ENCODE measurements at places on chromosomes 1 and 21.

DNA sequence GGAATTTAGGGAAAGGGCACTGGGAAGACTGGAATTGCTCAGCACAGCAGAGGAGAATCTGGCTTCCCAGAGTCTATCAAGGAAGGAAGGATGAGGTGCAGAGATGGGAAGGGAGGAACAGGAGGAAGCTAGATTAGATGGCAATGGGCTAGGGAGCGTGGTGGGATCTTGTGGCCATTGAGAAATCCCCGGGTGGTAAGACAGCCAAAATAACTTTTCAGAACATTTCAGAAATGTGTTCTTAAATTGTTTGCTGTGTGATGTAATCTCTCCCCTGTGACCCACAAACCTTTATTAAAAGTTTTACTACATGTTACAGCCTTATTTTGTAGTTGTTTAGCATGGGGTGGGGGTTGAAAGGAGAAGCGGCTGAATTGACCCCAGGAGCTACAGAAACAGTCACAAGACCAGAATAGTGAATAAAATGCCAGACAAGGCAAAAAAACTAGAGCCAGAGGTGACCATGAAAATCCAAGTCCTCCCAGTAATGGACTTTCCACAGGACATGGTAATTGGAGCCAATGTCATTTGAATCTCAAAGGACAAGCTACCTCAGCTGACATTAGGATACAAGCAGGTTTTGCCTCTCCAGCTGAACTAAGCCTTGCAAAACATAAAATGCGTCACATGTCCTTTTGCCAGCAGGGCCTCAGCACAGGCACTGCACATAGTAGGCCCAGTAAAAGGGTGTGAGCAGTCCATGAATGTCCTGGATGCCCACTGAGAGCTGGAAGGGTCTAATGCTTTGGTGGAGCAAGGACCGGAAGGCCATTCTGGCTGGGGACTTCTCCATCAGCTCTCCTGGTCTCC lies 980 bp upstream of the AHCYL1 start:
- no peak for DNase-seq

GRCh38 chr1:62901650-62902049 lies 117.7 kb downstream of the ATG4C start:
- no peak for DNase-seq

GRCh38 chr1:42034426-42034825 lies 115.7 kb upstream of the HIVEP3 start:
- DNase-seq, result peak; percentile 38

DNA sequence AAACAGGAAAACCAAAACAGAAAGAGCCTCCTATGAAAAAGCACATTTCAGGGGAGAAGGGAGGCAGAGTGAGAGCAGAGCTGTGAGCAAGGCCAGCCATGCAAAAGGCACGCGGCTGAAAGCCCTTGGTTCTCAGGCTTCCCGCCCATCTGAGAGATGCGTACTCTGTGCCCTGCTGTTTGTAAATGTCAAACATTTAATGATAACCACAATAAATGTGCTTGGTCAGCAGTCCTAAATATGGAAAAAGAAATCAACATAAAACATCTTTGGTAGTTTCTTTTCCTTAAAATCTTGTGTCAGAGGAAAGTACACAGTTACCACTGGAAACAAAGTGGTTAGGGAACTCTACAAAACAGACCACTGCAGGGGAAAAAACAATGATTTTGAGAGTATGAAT lies 283.1 kb downstream of the DSCAM start:
- DNase-seq, result no peak

DNA sequence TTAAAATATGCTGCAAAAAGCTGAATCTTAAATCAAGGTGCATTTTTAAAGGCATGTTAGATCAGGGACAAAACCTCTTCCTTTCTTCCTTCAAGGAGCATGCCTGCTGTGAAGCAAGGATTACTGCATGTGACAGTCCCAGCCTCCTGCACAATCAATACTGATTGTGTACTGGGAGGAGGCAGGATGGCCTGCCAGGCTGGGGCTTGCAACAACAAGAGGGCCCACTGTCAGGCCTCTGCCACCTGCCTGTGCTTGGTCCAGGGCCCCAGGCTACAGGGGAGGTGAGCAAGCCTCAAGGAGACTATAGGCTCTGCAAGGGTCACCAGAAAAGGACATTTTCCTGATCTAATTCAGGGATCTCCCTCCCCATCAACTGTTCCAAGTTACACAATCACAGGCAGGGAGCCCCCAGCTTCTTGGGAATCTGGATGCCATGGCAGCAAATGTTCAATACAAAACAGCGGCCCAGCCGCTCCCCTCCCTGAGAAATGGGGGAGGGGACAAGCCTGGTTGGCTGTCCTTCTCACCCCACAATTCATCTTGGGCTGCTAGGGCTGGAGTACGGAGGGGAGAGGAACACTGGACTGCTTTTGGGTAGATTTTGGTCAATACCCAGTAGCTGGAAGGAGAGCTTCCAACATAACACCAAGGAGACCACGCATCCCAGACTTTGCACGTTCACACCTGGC lies 76.7 kb downstream of the SSBP3 start:
- no peak for DNase-seq

DNA sequence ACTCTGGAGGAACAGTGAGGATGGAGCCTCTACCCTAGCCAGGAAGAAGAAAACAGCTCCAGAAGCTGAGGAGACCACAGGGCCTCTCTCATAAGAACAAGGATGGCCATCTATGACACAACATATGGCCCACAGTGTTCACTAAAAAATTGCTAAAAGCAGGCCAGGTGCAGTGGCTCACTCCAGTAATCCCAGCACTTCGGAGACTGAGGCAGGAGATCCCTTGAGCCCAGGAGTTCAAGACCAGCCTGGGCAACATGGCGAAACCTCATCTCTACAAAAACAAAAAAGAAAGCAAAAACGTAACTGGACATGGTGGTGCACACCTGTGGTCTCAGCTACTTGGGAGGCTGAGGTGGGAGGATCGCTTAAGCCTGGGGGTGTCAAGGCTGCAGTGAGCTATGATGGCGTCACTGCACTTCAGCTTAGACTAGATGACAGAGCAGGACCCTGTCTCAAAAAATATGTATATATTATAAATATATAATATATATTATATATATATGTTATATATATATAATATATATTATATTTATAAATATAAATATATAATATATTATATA lies 103.1 kb downstream of the TOMM20 start:
- no peak for DNase-seq

GRCh38 chr1:185787238-185787637 lies 53.0 kb downstream of the HMCN1 start:
- DNase-seq, result no peak

DNA sequence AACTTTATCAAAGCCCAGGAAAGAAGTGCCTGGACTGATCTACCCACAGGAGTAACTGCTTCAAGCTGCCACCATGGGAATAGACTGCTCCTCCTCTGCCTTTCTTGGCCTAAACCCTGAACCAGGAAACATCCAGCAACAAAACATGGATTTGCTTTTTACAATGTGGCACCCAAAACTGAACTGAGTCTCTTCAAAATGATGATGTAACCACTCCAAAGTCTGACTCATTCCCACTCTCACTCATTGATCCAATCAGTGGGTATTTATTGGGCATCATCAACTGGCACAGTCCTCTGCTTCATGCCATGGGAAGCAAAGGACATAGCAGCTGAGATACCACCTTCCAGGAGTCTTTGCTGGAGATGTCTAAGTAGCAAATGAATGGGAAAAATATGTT lies 23.5 kb downstream of the CYP4A22 start:
- DNase-seq, result no peak

GRCh38 chr1:75074831-75075395 lies 59.3 kb upstream of the LHX8 start:
- DNase-seq, result peak; percentile 47

DNA sequence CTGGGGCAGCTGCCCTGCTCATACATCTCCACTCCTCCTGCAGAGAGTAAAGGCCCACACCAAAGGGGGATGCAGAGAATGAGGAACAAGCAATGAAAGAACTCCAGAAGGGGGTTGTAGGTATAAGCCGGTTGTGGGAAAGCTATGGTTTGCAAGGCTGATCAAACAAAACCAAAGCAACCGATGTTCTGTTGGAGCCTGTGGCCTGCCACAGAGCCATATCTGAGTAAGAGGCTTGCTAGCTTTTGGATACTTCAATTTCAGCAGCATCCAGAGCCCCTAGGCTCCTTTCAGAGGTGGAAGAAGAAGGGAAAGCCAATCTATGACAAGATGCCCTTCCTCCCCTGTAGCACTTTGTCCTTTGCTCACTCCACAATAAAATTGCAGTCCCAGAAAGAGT lies 163.2 kb downstream of the RRAGC start:
- DNase-seq, result no peak

GRCh38 chr1:213032651-213033050 lies 17.0 kb upstream of the ANGEL2 start:
- no peak for DNase-seq

DNA sequence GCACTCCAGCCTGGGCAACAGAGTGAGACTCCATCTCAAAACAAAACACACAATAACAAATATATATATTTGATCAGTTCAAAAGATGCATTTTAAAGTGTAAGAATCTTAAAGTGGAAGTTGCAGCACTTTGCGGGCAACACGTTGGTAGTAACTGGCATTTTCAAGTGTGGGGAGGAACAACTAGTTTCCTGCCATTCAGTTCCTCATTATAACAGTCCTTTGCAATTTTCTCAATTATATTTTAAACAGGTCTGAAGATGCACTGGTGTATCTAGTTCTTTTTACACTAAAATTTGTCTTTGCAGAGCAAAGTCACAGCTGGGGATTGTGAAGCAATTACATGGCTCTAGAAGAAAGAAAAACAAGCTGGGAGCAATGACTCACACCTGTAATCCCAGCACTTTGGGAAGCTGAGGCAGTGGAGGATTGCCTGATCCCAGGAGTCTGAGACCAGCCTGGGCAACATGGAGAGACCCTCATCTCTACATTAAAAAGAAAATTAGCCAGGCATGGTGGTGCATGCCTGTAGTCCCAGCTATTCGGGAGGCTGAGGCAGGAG lies 25.3 kb downstream of the RRAGC start:
- DNase-seq, result peak; percentile 72

- DNase-seq, result no peak
Measured at GRCh38 chr1:39081271-39082009, 55.3 kb downstream of the NDUFS5 start.

DNA sequence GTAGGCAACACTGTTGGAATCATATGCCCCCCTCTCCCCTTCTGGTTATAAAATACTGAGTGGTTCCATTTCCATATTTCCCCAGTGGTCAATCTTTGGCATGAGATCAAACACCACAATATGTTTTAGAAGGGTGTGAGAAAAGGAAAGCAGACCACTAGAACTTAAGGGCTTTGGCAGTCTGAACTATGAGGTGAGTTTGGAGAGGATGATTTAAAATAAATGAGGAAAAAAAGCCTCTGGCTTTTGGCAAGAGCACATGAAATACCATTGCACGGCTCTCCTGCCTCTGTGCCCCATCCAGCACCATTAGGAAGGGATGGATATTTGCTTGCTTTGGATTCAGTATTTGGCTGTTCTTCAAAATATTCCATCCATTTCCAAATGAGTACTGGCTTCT lies 339.5 kb upstream of the C1orf87 start:
- no peak for DNase-seq

DNA sequence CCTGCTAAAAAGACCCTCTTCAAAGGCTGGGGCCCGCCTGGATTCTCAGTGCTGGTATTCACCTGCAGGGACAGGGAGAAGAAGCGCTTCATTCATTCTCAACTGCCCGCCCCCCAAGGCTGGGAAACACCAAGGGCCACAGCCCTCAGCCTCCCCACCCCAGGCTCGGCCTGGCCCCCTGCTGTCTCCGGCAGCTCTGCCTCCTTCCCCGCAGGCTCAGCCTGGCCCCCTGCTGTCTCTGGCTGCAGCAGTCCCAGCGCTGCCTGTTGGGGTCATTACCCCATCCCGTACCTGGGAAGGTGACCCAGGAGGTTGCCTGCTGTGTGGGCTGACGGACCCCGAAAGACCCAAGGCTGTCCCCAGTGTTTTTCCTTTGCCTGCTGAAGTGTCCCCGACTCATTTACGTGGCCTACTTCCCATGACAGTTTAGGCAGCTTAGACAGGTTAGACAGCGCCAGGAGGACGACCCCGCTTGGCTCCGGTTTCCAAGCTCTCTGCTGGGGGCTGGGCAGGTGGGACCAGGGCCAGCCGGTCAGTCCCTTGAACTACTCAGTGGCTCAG lies 22.9 kb upstream of the CLSTN1 start:
- DNase-seq, result no peak

DNA sequence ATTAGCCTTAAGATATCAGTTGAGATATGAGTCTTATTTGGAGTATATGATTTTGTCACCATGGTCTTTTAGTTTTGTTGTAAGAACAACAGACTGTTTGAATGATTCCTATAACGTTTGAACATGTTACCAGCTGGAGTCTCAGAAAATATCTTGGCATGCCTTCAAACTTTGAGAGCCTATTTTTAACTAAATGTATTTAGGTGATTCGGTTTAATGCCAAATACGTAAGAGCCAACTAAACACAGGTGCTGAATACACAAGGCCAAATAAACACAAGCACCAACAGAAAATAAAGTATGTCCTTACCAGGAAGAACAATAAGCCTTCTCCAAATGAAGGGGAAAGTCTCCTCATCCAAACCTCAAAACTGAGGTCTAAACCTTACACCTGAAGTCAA lies 48.6 kb downstream of the PRKACB start:
- no peak for DNase-seq

GRCh38 chr21:46443910-46444309 lies 14.8 kb upstream of the DIP2A start:
- DNase-seq, result no peak

DNA sequence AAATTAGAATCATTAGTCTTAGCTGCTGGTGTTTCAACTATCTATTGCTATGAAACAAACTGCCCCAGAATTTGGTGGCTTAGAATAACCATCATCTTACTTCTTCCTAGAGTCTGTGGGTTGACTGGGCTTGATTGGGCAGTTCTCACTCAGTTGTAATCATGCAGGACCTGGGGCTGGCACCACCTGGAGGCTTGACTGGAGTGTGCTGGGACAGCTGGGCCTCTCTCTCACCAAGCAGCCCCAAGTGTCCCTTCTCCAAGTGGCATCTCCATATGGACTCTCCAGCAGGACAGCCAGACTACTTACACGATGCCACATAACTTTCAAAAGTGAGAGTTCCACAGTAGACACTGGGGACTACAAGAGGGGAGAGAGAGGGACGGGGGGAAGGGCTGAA lies 140.3 kb upstream of the ATP1B1 start:
- no peak for DNase-seq

DNA sequence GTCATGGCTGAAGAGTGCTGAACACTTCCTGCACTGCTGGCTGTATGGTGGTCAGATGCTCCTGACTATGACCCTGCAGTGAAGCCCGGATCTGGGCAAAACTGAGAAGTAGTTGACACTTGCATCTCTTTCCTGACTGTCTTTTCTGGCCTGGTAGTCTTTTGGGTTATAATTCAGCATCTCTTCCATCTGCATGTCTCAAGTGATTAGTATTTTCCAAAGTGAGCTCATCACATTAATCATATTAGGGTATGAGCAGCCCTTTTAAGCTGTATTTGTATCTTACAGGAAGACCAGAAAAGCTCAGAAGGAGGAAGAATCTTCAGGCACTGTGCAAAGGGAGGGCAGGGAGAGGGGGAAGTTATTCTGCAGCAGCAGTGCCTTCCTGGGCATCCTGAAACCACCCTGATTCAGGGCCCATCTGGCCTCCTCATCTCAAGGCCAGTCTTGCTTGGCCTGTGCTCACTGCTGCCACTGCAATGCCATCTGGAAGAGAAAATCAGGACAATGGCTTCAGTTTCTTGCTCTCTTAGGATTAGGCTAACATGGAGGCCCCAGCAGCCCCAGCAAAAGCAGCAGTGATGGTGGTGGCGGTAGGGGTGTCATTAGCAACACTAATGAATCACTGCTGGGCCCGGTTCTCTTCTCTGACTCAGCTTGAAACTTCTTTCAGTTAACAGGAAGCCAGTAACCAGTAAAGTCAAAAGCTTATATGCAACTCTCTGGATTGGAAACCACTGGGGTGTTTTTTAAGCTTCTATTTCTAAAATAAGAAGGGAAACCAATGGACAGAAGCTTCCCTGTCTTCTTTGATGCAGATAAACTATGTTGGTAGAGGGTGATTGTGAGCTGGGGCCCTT lies 63.3 kb upstream of the WDR26 start:
- DNase-seq, result peak; percentile 78

Data from Kasumi-1 (cell line).